Mammary epithelial cell (primary cell): ENCODE measurements at places on chromosomes 4 and X. TPM values are rescaled to one million over a fixed set of nuclear protein-coding genes. Genes with fewer than 3 reads are reported as not detected.

The CT47A7 gene
- not detected for total RNA-seq

The HHIP gene
- 0.17 TPM for total RNA-seq

The RPS6KA6 gene
- total RNA-seq = 9.0 TPM

The SMPX gene
- not detected for total RNA-seq

The CNKSR2 gene
- total RNA-seq = 2.7 TPM

The PNMA5 gene
- total RNA-seq = not detected

The ZXDA gene
- 6.7 TPM for total RNA-seq

The NELFA gene
- 19.7 TPM for total RNA-seq

The SMIM10L2A gene
- total RNA-seq = 3.7 and 10.0 TPM in 2 replicates

The MAML3 gene
- 0.45 TPM in 2 replicates for total RNA-seq

The MTTP gene
- total RNA-seq = not detected in 2 replicates

The KIAA1210 gene
- under 0.01 TPM for total RNA-seq

The UGT2A1 gene
- total RNA-seq = not detected
